AG10803 (cell line): ENCODE measurements at places on chromosomes 16 and 17.

- peak; percentile 25 for DNase-seq
Observed at GRCh38 chr17:1649844-1650501, at the start of gene RILP. RILP (minus strand) TSS chr17:1649866; CDS start chr17:1649804, 62 bp downstream.

- no peak for DNase-seq
Observed at GRCh38 chr16:17362946-17363345, 107.8 kb downstream of the XYLT1 start.

DNA sequence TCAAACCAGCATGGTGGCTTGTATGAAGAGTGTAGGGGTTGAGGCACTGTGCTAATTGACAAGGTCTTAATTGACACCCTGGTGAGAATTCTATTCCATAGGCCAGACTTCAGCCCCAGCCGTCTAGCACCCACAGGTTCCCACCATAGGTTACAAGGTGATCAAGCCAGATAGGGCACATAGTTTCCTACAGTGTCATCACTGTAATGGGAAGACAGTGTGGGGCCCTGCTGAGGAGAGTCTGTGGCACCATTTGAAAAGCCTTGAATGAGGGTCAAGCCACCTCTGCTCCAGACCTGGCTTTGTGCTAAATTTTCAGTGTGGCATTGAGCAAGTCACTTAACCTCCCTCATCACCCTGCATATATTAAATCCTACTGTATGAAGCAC is 36.2 kb downstream of the YPEL2 start:
- DNase-seq: no peak

GRCh38 chr16:84065536-84066132 is 23.0 kb upstream of the SLC38A8 start:
- DNase-seq: peak; percentile 51

DNA sequence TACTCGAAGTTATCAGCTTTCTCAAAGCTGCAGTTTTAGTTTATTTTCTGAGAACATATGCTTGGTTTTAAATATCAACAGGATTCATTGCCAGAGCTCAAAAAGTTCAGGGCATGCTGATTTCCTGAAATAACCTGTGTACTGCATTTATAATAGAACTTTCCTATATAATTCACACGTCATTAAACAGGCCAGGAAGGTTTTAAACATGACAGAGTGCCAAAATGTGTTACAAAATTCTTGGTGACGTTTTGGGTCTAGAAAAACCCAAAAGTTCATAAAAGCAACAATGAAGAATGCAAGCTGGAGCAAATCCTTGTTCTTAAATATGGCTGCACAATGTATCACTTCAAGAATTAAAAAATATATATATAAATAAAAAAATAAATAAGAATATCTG is 1139.1 kb downstream of the CDH11 start:
- DNase-seq: no peak

DNA sequence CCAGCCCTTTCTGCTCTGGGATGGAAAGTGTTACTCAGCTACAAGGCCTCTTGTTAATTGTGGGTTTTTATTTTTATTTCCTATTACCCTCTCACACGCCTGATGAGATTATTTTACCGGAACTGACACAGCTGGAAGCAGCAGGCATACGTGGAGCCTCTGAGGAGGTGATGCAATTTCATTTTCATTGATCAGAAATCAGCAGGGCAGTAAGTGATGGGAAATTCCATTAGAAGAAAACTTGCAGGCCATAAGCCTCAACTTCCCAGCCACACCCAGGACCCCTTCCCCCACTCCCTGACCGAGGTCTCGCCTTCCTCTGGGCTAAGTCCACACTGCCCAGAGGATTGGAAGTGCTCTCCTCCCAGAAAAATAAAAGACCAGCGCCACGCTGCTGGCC is 69.7 kb downstream of the ZFHX3 start:
- DNase-seq: peak; percentile 34

- DNase-seq: no peak
Observed at GRCh38 chr17:6894206-6894528, 62.6 kb upstream of the TEKT1 start.

- peak; percentile 90 for DNase-seq
Observed at GRCh38 chr17:80931421-80932265, 60.0 kb upstream of the CHMP6 start.

GRCh38 chr17:77908501-77908900 is 50.0 kb upstream of the TNRC6C start:
- no peak for DNase-seq

DNA sequence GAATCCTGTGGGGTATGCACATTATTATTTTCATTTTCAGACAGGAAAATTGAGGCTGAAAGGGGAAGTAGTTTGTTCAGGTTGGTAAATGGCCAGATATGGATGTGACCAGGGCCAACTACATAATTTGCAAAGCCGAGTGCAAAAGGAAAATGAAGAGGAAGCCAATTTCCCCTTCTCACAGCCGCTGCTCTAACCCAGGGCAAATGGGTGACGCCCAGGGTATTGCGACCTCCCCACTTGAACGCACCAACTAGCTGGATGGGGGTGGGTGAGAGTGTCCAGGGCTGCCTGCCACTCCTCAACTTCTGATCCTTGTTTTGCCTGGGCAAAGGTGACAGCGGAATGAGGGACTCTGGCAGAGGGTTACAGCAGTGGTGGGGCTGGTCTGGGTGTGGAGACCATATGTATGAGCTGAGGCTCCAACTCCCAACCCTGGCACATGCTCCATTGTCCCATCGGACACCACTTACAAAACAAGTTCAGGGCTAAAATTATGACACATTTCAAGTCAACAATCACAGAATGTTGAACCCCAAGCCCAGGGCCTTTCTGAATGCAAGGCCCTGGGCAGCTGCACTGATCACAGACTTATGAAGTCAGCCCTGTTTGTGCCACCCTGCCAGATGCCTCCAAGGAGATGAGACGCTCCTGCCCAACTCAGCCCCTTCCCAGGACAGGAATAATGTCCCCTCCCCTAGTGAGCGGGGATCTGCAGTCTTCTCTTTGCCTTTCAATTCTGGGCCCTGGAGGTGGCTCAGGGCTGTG is 1.7 kb downstream of the ANKRD40CL start:
- no peak for DNase-seq

GRCh38 chr16:8694795-8695728 is 20.6 kb downstream of the ABAT start:
- DNase-seq: no peak

- no peak for DNase-seq
Observed at GRCh38 chr17:46826116-46826515, 7.6 kb upstream of the WNT3 start.

DNA sequence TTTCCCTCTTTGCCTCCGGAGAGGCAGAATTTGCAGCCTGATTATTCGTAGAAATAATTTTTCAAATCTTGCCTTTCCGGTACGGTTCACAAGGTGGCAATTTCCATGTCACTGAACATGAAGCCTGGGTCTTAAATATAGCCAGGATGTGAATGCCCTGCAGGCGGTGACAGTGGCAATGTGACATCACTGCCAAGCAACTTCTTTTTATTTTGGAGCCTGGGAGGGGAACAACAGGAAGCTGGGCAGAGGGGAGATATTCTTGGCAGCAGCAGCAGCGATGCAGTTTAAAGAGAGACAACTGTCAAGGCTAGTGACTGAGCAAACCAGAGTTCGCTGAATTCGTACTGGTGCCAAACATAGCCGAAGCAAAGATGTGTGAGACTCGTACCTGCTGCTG is 171.1 kb downstream of the SNX29 start:
- no peak for DNase-seq

DNA sequence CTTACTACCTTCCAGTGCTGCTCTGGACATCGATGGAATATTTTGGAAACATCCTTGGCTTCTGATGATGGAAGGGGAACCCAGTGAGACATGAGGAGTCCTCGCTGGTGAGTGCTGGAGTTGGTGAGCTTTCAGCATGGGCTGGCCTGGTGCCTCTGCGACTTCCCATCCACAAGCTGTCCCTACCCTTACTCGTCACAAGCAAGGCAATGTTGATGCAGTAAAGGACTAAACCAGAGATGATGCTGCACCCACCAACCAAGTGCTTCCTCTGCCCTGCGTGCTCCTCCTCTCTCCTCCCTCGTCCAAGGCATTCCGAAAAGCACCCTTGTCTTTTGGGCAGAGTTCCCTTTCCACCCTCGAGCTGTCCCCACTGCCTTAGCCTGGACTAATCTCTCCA is 154.7 kb downstream of the GRIN2A start:
- no peak for DNase-seq

DNA sequence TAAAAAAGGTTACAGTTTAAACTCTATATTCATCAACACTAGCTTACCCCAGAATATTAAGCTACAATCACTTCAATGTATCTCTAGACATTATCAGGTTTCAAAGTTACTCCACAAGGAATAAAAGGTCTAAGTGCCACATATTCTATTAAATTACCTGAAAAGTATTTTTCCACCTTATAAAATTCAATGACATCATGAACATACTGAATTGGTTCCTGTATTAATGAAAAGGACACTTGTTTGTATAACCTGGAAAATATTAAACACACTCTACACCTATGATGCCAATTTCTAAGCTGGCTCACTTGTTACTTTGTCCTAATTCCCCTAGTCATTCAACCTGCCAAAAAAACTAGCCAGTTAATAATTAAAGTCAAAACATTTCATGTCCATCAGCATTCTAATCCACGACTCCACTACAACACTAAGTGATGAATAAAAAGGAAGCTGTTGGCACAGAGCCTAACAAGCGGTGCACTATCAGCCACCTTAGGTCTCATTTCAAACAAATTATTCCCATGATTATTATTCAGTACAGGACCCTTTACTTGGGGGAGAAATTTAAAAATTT is 12.2 kb downstream of the MED13 start:
- no peak for DNase-seq

- no peak for DNase-seq
Observed at GRCh38 chr16:15033309-15033707, 22.6 kb downstream of the NTAN1 start.

- DNase-seq: peak; percentile 94
Observed at GRCh38 chr17:80789356-80789902, 202.2 kb upstream of the CHMP6 start.

DNA sequence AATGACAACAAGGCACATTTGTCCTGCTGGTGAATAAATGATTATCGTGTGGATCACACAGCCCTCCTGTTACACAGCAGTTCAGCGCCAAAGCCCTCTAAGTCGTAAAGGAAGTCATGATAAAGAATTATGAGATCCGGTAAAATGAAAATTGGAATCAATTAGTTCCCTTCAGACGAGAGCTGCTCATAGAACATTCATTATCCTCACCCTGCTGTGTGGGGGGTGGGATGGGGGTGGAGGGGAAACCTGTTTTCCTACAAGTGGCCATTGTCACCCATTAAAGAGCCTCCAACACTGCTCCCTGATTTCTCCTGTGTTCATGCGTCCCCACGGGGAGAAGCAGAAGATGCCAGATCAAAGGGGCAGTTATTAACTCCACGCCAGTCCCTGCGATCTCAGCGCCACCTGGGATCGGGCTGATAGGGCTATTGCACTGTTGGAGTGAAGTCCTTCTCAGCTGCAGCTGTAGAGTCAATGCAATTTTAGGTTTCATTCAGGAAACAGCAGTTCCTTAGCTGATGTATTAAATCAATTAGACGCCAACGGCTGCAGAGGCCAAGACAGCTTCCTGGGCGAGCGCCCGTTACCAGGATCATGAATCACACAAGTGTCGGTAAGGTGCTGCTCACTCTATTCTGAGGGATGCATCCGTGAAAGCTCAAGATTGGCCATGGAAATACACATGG is 19.2 kb upstream of the CACNG4 start:
- DNase-seq: peak; percentile 14

- DNase-seq: no peak
Observed at GRCh38 chr16:1497014-1497598, 3.9 kb downstream of the TELO2 start.

GRCh38 chr16:69348222-69348621 is 3.4 kb downstream of the TMED6 start:
- DNase-seq: no peak

DNA sequence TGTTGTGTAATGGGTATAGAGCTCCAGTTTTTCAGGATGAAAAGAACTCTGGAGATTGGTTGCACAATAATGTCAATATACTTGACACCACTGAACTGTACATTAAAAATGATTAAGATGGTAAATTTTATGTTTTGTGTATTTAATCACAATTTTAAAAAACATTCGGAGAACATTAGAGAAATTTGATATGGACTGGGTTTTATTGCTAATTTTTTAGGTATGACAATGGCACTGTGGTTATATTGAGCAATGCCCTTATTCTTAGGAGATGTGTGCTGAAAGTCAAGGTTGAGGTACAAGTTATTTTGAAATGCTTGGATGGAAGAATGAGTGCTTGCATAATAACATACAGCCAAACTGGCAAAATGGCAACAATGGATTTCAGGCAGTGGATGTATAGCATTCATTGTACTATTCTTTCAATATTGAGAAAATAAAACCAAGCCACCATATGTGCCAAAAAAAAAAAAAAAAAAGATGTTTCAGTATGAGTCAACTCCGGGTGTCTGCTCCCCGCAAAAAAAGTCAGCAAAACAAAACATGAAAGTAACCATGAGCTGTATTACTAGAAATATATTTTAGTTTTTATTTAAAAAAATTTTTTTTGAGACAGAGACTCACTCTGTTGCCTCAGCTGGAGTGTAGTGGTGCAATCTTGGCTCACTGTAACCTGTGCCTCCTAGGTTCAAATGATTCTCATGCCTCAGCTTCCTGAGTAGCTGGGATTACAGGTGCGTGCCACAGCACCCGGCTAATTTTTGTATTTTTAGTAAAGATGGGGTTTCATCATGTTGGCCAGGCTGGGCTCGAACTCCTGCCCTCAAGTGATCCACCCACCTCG is 19.8 kb downstream of the HOXB1 start:
- DNase-seq: peak; percentile 95

- DNase-seq: no peak
Observed at GRCh38 chr17:75153780-75154194, 525 bp downstream of the JPT1 start.

DNA sequence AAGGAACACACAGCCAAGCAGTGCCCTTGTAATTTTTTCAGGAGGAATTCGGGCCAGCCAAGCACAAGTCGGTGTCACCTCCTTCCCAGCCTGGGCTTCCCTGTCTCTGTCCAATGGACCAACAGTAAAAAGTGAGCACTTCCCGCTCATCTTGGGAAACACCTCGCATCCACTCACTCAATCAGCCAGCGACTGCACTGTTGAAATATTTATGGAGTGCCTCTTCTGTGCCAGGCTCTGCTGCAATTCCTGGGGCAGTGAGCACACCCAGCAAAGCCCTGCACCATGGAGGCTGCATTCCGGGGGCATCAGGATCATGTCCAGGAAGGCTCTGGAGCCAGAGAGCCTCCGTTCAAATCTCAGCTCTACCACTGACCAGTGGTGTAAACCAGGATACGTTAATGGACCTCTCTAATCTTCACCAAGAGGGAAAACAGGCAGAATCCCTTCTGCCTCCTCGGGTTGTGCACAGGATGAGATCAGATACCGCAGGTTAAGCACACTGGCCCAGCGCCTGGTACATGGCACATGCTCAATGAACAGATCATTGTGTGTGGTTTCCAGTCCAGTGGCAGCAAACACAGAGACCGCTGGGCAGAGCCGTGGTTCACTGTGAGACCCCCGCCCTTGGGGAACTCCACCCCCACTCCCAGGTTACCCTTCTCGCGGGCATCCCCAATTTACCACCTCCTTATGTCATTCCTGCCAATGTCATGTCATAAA is 194.3 kb downstream of the ZNF423 start:
- DNase-seq: no peak

GRCh38 chr16:48999044-48999443 is 282.6 kb downstream of the CBLN1 start:
- DNase-seq: no peak

- DNase-seq: peak; percentile 19
Observed at GRCh38 chr17:1546292-1546922, 16.2 kb downstream of the PITPNA start.
